ENCODE measurements at places on chromosomes 5 and 9. TPM values are rescaled to one million over a fixed set of nuclear protein-coding genes. Genes with fewer than 3 reads are reported as not detected.

Gene CNTFR
- 0.56 TPM for total RNA-seq

Gene CTXN3
- total RNA-seq, result not detected

Gene ZNF79
- 5.4 TPM for total RNA-seq

Gene C9orf153
- not detected for total RNA-seq

Gene ANKRD34B
- not detected for total RNA-seq

Gene MYORG
- 4.8 TPM for total RNA-seq

Gene SPINK13
- 6.4 TPM for total RNA-seq

Gene CER1
- not detected for total RNA-seq

Measured in cardiac ventricle fibroblast (primary cell).